Amygdala (tissue), 56 donors: ENCODE measurements at places on chromosomes 4 and X.

- DNase-seq = no peak
Measured at GRCh38 chr4:2795300-2795892, 2.5 kb downstream of the SH3BP2 start.

- no peak for DNase-seq
Measured at GRCh38 chr4:168131196-168131595, 38.9 kb downstream of the ANXA10 start.

DNA sequence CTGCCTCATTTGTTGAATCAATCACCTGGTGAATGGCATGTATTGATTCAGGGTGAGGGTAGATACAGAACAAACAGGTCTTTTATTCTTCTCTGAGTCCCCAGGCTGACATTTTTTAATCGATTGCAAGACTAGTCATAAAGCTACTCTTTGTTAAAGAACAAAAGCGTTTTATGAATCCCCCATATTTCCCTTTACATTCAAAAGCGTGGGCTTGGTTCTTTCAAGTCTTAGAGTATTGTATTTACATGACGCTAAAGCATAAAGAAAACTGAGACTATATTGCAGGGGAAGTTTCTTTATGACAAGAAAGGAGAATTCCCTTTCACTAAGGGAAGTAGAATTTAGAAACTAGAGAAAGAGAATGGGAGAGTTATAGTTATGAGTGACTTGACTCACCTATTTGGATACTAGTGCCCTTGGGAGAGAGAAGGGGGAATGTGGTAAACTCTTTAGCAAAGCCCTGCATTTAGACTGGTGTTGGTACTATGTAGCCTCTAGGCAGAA lies 69.3 kb upstream of the PDE5A start:
- no peak for DNase-seq

GRCh38 chr4:58313444-58313843 lies 1203.3 kb upstream of the IGFBP7 start:
- no peak for DNase-seq

DNA sequence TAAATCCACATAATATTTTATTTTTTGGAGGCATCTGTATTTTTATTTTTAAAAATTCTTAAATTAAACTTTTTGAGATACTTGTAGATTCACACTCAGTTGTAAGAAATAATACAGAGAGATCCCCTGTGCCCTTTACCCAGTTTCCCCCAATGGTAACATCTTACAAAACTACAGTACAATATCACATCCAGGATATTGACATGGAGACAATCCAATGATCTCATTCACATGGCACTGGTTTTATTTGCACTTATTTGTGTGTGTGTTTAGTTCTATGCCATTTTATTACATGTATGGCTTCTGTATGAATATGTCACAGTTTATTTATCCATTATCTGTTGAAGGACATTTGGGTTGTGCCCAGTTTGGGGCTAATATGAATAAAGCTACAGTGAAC lies 35.5 kb upstream of the EIF1AX start:
- no peak for DNase-seq

DNA sequence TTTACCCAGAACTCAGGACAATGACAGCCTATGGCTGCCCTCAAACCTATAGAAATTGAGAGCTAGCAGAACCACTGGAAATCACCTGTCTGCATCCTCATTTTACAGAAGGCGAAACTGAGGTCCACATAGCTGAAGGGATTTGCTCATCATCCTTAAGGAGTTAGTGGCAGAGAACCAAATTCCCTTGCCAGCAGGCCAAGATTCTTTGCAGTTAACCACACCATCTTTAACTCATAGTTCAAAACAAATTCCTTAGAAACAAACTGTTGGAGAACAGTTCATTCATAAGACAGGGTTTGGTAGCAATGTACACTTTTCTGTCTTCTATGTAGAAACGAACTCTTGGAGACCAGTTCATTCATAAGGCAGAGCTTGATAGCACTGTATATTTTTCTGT lies 37.9 kb upstream of the RAP2C start:
- no peak for DNase-seq
